ENCODE measurements at places on chromosomes 5 and 9.
A peak's percentile ranks its signal among the peaks of the same experiment; 100 is the strongest.

DNA sequence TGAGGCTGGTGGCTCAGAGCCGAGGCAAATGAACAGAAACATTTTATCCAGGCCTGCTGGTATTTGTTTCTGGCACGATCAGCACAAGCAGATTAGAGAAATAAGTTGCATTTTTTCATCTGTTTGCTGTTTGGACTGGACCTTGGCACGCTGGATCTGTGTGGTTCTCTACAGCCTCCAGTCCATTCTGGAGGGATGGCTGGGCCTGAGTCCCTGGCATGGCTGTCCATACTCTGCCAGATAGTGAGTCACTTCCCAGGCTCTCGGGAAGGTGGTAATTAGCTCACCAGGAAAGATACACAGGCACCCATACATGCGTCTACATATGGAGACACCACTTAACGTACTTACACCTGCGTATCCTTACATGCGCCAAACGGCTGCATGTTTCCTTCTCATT is 78.6 kb downstream of the SPRY4 start:
- DNase-seq = no peak

DNA sequence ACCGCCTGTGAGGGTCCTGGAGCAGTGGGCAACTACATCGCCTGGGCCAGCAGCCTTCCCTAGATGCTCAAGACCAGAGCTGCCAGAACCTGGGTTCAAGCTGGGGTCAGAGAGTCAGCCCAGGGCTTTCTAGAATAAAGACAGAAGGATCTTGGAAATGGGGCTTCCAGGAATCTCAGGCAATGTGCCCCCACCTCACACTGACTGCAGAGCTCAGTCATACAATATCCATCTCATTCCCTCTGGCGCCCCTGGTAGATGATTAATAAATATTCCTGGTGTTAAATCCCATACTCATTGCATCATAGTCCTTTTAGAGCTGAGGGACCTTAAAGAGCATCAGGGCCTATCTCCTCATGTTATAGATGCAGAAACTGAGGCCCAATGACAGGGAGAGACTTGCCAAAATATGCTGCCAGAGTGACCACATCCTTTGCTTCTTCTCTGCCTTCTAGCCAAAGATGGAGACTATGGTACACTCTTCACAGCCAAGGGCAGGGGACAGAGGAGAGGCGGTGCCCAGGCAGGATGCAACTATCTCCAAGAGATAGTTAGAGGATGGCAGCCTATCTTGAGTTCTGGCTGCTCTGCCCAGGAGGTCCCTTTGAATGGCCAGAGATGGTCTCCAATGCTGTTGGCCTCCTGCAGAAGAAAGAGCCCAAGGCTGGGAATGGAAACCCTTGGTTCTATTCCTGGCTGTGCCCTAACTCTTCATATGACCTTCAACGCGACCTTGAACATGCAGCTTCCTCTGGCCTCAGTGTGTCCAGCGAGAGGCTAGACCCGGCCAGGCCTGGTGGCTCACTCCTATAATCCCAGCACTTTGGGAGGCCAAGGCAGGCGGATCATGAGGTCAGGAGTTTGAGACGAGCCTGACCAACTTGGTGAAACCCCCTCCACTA is 36.2 kb upstream of the IL17B start:
- DNase-seq = no peak

DNA sequence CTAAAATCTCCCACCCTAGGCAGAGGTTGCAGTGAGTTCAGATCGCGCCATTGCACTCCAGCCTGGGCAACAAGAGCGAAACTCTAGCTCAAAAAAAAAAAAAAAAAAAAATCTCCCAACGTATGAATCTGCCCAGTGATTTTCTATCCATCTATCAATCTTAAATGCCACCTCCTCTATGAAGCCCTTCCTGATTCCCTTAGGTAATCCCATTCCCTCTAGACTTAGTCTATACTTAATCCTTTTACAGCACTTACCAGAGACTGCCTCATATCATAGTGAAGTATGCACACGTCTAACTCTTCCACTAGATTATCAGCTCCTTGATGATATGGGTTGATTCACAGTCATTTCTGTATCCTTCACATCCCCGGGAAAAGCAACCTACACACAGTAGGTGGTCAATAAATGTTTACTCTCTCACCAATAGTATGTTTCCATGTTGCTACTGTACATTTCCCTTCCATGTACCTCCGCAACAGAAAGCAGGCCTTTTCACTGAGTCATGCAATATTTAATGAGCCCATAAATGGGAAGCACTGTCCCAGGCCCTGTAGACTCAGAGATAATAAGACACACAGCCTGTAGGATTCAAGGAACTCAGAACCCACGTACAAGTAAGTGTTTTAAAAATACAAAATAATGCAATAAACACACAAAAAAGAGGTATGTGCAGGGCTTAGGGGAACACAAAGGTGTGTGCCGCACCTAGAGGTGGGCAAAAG is 1.2 kb downstream of the DROSHA start:
- DNase-seq = no peak

GRCh38 chr9:69047371-69047770 is 11.8 kb downstream of the FXN start:
- no peak for DNase-seq

- DNase-seq = no peak
Measured at GRCh38 chr9:87512311-87512710, 14.6 kb downstream of the DAPK1 start.

DNA sequence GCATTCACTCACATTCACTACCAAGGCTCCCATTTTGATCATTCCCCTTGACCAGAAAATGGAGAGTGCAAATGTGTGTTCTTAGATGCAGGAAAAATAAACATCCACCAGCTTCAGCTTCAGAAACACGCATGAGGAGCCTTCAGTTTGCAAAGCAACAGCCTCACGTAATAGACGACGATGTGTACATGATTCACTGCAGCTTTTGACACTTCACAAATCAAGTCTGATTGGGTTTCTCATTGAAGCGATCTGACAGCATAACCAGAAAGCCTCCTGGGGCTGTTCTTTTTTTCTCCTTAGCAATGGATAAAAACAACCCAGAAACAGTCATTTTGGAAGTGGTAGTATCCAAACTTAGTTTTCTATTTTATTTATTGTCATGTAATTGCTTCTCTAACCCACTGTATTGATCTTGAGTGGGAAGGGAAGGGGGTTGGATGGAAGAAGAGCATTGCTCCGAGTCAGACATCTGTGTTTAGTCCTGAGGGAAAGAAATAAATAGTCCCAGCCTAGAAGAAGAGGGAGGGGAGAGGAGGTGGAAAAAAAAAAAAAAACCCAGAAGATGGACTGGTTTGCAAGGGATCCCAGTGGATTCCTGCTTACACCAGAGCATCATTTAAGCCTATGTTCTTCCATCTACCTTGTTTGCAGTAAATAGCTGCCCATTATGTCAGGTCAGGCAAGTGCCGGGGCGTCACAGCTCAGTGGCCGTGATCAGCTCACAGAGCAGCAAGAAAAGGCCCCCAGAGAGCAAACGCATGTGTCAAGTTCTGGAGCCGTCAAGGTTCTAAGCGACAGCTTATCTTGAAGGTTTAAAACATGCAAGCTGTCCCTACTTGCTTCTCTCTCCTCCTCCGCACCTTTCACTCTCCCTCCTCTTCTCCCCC is 190.2 kb upstream of the SNX2 start:
- peak; percentile 13 for DNase-seq

GRCh38 chr5:16733331-16734006 is 116.7 kb upstream of the RETREG1 start:
- DNase-seq = no peak

DNA sequence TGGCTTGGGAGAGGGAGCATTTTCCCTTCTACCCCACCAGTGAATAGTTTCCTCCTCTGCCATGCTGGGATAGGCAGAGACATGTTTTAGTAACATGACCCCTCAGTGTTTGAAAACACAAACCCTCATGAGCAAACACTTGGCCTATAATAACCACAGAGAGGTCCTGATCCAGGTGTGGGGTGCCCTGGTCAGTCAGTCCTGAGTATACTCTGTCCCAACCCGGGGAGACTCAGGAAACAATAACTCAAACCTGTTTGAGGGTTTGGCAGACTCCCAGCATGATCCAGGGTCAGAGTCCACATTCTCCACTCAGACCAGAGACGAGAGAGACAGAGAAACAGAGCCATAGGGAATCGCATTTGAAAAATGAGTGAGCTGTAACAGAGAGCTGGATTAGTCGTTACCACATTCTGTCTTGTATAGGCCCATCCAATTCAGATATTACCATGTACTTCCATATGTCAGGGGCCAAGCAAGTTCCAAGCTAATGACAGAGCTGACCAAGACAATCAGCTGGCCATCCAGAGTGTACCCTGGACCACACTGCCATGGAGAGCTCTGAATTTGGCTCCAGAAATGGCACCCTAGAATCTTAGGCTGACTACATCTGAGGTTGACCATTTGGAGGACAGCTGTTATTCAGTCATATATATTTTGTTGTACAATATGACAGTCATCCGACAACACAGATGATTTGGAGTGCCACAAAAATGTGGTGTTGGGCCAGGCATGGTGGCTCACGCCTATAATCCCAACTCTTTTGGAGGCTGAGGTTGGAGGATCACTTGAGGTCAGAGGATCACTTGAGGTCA is 4.2 kb upstream of the CA9 start:
- DNase-seq = no peak

- DNase-seq = no peak
Measured at GRCh38 chr5:36173426-36173825, 21.5 kb downstream of the SKP2 start.

GRCh38 chr9:138105123-138105415 is 227.5 kb downstream of the CACNA1B start:
- DNase-seq = no peak

- DNase-seq = no peak
Measured at GRCh38 chr9:129561594-129562281, 59.2 kb downstream of the C9orf50 start.

DNA sequence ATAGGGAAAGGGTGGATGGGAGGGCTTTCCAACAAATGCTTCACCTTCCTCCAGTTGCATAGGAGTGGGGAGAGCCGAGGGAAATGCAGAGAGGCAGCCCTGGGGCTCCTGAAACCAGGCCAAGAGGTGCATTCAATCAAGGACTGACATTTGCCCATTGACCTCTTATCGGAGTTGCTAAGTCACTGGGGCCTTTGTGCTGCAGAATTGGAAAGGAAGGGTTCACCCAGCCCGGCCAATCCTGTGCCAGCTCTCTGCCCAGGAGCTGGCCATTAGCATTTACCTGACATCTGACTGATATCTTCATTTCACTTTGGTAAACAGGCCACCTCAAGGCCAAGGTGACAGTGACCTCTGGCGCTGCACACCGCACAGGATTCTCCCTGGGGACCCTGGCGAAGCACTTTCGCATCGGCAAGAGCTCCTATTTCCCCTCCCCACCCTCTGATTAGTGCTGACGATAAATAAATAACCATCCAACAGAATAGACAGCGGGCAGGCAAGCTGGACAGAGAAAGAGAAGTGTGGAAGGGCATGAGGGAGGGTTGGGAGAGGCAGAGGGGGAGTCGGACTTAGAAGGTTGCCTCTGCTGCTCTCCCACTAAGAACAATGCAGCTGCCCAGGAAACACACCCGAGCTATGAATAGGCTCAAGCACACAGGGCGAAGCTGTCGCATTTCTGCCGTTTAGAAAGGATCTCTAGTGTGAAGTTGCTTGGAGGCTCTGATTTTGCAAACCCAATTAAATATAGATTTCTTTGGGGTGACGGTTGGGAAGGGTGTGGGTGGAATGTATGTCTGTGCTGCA is 57.0 kb upstream of the BOD1 start:
- DNase-seq = no peak

DNA sequence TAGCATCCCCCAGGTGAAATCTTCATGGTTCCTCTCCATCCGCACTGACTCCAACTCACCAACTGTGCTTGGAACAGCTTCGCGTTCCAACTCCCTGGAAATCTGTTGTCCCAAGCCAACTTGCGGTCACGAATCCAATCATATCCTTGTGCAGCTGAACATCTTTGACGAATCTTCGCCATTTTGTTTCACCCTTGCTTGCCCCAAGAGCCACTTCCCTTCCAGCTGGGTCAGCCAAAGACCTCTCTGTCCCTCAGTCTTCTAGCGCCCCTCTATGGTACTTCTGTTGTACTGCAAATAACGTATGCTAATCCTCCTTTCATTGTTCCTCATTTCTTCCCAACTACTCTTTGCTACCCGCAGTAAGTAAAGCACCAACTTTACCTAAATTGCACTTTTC is 61.0 kb upstream of the TARS1 start:
- no peak for DNase-seq

GRCh38 chr5:145775411-145775810 is 59.7 kb downstream of the PRELID2 start:
- no peak for DNase-seq

- no peak for DNase-seq
Measured at GRCh38 chr9:99451112-99451606, 229.1 kb downstream of the SEC61B start.

DNA sequence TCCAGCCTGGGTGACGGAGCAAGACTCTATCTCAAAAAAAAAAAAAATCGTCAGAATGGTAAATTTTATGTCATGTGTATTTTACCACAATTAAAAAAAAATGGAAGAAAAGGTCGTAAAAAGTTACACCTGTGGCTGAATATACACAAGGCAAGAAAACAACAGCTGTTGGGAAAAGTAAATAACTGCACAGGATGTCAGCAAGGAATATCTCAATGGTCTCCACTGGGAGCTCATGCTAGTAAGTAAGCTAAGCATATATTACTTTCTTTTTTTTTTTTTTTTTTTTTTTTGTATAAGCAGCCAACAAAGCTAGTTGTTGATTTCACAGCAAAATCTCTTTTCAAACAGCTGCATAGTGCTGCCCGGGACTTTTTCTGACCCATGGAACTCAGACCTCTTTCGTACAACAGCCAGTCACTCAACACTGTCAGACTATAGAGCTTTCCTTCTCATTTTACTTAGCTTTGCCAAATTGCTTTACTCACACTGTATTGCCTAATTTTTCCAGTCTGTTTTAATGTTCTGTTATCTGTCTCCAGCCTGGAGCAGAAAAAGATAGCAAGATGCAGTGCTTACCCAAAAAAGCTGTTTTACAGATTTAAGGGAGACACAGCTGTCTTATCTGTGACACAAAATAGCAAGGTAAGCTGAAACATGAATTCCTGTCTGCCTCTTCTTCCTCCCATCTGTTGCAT is 175.9 kb downstream of the ENC1 start:
- DNase-seq = no peak

- no peak for DNase-seq
Measured at GRCh38 chr5:133219296-133219695, 167.5 kb downstream of the HSPA4 start.

GRCh38 chr9:80866121-80866520 is 823.2 kb downstream of the TLE1 start:
- no peak for DNase-seq

DNA sequence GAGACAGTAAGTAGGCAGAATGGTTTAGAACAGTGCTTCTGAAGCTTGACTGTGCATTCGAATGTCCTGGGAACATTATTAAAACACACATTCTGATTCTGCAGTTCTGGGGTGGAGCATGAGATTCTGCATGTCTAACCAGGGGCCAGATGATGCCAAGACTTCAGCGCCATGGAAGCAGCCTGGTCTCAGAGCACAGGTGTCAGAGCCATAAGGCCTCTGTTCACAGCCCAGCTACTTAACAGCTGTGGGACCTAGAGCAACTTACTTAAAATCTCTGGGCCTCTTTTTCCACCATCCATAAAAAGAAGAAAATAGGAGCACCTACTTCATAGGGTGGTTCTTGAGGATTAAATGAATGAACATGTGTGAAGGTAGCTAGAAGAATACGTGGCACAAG is 84.0 kb downstream of the GNAQ start:
- no peak for DNase-seq

Measured in left kidney (tissue), 8 donors.